ENCODE measurements at places on chromosomes 12 and 14. TPM values are rescaled to one million over a fixed set of nuclear protein-coding genes. Genes with fewer than 3 reads are reported as not detected.

GRCh38 chr12:29428633-29429032 lies 47.7 kb upstream of the ERGIC2 start:
- no peak for DNase-seq

DNA sequence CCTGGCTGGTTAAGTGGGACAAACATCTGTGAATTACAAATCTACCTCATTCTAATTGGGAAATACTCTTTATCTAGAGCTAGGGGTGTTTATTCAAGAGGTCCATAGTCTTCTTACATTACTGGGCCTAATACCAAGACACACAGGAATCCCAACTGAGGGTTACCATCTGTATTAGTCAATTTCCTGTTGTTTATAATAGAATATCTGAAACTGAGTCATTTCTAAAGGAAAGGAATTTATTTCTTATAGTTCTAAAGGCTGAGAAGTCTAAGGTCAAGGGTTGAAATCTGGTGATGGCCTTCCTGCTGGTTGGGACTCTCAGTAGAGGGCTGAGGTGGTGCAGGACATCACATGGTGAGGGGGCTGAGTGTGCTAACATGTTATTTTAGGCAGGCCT lies 36.0 kb downstream of the RTRAF start:
- DNase-seq, result no peak

GRCh38 chr12:69623970-69624369 lies 13.3 kb upstream of the LRRC10 start:
- DNase-seq, result no peak

NCAPD2 gene
- 61.5 TPM for polyA plus RNA-seq

All from right renal pelvis (tissue), 4 donors.